NCI-H1930 (cell line): ENCODE measurements at places on chromosomes 16 and 17.

- no peak for DNase-seq
These were observed 1.4 kb downstream of the NT5M start for GRCh38 chr17:17304521-17304985.

DNA sequence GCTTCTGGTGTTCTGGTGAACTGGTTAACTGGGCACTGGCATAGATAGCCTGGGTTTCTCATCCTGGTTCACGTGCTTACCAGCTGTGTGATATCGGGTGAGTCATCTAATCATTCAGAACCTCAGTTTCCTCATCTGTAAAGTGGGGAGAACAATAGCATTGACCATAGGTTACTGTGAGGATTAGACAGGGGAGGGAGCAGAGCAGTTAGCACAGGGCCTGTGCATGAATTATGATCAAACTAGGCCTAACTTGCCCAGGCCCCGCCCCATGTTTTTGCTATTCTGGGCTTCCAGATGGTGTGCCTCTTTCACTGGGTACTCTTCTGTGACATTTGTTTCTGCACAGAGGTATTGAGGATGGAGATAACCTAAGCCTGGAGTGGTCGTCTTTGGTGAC lies 4.6 kb upstream of the KLHL36 start:
- no peak for DNase-seq

DNA sequence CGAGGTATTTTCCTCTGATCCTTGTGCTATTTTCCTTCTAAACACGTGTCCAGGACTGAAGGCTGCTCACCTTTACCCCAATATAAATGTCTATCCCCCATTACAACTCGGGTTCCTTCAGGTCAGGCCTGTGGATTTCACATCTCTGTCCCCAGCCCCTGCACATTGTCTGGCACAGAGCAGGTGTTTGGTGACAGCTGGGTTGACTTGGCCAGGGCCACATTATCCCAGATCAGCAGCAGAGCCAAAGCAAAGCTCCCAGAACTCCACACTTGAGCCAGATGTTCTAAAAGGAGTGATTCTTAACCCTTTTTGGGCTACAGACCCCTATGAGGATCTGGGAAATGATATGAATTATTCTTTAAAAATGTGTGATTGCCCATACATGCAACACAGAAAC lies 18.0 kb upstream of the SPATA32 start:
- no peak for DNase-seq

DNA sequence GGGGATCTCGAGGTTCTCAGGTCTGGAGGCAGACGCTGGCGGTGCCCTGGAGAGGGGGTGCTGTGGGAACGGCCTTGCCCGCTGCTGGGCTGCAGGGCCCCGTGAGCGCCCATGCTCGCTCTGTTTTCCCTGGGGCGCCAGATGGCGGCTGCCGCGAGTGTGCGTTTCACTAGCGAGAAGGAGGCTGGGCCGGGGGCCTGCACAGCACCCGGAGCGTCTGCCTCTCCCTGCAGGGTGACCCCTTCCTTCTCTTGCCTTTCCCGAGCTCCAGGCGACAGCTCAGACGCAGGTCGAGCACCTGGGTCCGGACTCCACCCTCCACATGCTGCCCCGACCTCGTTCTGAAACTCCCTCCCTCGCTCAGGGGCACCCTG lies 2.7 kb downstream of the TELO2 start:
- no peak for DNase-seq

- no peak for DNase-seq
These were observed 25.9 kb downstream of the TNRC6A start for GRCh38 chr16:24755201-24755874.

- DNase-seq, result no peak
These were observed 171.5 kb downstream of the AXIN2 start for GRCh38 chr17:65389949-65390348.

GRCh38 chr17:40074871-40075200 lies 12.1 kb downstream of the THRA start:
- no peak for DNase-seq

DNA sequence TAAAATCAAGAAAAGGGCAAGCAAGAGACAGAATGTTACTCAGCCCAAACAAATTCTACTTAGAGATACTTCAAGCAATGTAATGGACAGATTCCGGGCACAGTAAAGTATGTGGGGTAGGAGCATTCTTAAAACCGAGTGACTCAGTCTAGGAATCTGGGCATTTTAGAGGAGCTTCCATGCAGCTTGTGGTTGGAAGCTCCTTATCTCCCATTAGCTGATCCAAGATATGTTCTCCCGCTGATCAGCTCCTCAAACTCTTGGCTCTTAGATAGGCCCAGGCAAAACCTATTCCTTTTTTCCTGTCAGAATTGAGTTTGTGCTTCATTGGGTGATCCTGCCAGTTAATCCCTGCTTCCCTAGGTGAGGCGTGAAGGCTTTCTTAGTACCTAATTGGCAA lies 303.3 kb downstream of the CEP112 start:
- no peak for DNase-seq
